Mucosa of descending colon (tissue), 3 donors: ENCODE measurements at places on chromosomes 16 and 17. TPM values are rescaled to one million over a fixed set of nuclear protein-coding genes. Genes with fewer than 3 reads are reported as not detected.

- DNase-seq, result no peak
These were observed 8.4 kb upstream of the SPATA2L start for GRCh38 chr16:89709716-89710432.

DNA sequence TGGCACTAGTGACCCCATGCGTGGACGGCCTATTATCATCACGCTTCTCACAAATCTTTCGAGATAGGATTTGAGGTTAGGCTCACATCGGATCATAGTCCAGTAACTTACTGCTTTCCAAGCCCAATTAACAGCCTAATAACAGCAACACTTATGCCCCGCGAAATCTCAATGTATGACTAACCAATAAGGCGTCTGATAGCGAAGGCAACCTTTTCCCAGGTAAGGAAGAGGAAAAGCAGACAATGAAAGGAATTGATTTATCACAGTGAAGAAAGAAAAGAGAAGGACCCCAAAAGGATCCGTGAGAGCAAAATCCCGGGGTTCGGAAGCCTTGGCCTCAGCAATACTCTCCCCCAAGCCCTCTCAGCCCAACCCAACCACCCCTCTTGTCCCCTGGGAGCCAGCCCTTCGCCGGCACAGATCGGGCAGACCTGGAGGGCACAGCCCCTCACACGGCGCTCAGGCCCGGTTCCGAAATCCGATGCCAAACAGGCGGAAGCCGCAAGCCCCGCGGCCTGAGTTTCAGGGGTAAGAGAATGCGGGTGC lies 534 bp downstream of the GPATCH8 start:
- DNase-seq, result no peak

GRCh38 chr17:30153463-30153862 lies 36.8 kb downstream of the NSRP1 start:
- no peak for DNase-seq

DNA sequence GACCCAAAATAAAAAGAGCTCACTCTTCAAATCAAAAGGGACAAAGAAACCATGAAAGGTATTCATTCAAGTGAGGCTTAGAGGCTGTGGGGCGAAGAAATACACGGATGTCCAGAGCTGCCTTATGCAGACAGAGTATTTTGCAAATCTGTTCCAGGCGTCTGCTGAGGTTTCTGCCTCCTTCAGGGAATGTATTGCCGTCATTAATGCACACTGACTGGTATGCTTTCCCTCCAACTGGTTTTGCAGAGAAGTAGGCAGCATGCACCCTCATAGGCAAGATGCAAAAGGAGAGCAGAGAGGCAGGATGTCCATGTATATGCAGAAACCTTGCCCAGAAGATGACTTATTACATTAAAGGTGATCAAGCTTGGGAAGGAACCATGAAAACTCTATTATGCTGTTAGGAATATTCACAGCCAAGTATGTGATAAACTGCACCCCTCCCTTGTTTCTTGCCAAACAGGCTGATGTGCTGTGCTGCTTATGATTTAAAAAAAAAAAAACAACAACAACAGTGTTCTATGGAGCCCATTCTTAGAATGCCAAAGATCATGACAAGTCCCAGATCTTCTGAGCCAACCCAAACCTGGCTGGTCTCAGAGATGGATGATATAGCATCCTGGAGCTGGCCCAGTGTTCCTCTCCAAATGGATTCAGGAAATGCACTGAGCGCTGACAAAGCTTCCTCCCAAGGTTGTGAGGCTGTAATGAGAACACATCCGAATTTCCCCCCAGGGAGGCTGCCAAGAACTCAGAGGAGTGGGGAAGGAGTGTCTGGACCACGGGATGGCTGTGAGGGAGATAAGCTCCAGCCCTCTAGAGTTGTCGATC lies 77.6 kb upstream of the HLF start:
- no peak for DNase-seq

DNA sequence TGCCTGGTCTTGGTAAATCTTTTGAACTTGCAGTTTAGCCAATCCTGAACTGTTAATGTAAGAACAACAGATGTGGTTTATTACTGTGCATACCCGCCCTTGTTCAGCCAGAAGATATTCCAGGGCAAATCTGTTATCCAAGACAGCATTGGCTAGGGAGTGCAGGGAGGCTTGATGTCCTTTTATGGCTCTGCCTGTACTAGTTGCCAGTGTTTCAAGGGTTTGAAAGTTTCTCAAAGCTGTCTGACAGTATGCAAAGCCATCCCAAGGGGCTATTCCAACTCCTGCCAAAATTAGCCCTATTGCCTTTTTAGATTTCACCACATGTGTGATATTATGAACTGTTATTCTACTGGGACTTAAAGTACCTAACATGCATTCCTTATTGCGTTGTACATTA lies 30.1 kb downstream of the LCMT1 start:
- DNase-seq, result no peak

DNA sequence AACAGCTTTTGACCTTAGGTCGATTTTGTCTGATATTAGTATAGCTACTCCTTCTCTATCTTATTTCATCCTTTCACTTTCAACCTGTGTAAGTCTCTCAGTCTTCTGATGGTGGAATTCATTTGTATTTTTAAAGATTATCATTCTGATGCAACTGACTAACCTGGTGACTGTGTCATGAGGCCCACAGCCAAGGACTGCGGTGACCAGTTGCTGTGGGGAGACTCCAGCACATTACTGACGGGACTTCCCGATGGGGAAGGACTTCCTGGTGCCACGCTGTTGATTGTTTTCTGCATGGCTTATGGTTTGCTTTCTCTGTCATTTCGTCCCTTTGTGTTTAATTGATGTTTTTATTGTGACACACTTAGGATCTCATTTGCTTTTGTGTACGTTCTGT lies 34.2 kb downstream of the RMI2 start:
- DNase-seq, result no peak

The FOXL1 gene
- total RNA-seq, result 3.6 TPM

The PLLP gene
- 8.6 TPM for total RNA-seq

The MT1M gene
- 23.3 TPM for total RNA-seq

The C16orf90 gene
- not detected for total RNA-seq
